ENCODE measurements at places on chromosomes 6 and 20.

DNA sequence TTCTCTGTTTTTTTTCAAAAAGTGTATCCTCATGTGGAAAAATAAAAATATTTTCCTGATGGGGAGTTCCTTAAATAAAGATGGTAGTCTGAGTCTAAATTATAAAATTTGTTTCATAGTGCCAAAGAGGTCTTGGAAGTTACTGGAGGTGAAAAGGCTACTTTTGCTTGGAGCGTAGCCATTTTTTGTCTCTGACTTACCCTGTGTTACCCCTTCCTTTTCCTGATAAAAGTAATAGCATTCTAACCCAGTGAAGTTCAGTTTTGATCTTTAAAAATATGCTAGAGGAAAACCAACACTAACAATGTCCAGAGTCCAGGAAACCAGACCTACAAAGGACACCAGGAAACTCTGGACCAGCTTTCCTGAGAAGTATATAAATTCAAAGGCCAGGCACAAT, 112.2 kb upstream of the FOXO3 start:
- no peak for DNase-seq

DNA sequence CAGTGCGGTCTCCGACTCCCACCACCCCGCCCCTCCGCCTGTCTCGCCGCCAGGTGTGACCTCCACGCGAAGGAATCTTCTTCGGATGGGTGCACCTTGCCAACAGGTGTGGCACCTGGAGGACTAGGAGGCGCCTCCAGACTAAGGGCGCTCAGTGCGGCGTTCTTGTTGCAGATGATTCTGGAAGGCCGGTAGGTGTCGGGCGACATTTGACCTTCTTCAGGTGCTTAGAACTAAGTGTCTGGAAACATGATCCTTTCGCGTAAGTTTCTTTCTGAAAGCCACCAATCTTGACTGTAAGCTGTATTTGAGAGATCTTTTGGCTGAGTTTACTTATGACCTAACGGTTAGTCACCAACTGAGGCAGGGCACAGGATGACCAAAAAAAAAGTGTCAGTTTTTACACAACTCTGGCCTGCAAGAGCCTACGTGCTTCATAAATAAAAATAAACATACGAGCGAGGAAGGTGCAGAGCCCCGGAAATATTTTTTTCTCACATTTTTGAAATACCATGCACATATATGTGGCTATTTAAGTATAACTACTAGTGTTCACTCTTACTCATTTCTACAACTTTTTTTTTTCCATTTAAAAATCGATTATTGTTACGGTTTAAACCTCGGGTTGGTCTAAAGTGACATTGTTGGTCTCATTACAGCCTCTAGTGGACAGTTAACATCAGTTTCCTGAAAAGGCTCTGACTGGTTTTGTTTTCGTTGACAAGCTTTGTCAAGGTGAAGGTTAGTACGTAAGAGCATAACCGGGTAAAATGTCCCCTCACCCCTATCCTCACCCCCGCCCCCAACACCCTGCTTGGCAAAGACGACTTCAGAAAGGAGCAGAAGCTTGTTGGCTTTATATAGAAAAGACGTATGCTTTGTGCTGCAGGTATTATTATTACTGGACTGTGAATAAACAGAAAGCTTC, 1.6 kb upstream of the ATXN1 start:
- no peak for DNase-seq

DNA sequence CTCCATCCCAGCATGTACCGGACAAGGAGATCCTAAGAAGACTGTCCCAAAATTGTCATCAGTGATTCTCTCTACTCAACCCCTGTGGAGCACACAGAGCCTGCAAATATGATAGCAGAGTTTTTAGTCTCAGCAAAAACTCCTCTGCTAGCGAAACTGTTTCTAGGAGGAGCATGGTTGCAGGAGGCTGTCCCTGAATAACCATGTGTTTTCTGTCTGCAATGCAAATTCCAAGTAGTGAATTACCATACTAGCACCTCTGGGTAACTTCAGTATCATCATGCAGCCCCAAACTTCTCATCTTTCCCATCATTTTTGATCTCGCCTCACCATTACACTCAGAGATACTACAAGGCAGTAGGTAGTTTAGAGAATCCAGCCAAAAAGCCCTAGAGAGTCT, 24.8 kb upstream of the WFDC12 start:
- DNase-seq, result no peak

DNA sequence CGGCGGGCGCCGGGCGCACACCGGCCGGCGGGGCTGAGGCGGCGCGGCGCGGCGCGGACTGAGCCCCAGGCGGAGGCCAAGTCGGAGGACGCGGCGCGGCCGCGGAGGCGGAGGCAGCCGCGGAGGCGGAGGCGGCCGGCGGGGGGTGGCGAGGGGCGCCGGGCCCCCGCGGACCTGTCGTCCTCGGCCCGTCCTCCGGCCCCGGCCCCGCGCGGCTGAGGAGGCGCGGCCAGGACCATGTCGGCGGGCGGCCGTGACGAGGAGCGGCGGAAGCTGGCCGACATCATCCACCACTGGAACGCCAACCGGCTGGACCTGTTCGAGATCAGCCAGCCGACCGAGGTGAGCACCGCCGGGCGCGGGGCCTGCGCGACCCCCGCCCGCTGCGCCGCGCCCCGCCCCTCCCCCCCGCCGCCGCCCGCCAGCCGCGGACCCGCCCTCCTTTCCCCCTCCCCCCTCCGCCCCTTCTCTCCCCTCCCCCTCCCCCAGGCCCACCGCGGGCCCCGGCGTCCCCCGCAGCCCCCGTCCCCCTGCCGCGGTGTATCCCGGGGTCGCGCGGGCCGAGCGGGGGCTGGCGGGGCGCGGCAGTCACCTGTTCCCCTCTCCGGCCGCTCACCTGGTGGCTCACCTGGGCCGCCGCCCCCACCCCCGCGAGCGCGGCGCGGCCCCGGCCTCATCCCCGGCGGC, at the start of gene AFDN:
Gene AFDN (plus strand): TSS at position 16 of the 687 bp plus-strand sequence. CDS start 222 bp downstream, at position 238.
- no peak for DNase-seq

DNA sequence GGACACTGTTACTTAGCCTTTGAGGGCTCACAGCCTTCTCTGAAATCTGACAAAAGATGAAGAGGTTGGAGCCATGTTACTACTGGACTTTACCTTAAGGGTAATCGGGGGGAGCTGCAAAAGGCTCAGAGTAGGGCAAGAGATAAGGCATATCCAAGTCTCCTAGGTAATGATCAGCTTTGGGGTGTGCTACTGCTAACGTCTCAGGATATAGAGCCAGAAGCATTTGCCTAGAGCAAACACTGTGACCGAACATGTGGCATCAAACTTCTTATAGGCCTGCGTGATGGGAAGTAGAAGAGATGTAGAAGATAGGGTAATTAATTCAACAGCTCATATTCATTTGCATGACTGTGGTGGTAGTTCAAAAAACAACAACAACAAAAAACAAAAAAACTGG, 11.1 kb downstream of the UBE2V1 start:
- no peak for DNase-seq

All from foreskin melanocyte (primary cell).